Aorta (tissue), 5 donors: ENCODE measurements at places on chromosomes 11 and 22. TPM values are rescaled to one million over a fixed set of nuclear protein-coding genes. Genes with fewer than 3 reads are reported as not detected.

RFPL3 gene
- not detected for total RNA-seq

OR5M10 gene
- total RNA-seq: not detected

SIRT3 gene
- total RNA-seq: 17.6 TPM

NDUFS8 gene
- 76.7 TPM for total RNA-seq

TTC36 gene
- 0.42 TPM for total RNA-seq

OR4A16 gene
- not detected for total RNA-seq
